ENCODE measurements at places on chromosomes 4 and X.
A peak's percentile ranks its signal among the peaks of the same experiment; 100 is the strongest.

- DNase-seq: no peak
Measured at GRCh38 chr4:122086338-122087065, 65.6 kb upstream of the BLTP1 start.

DNA sequence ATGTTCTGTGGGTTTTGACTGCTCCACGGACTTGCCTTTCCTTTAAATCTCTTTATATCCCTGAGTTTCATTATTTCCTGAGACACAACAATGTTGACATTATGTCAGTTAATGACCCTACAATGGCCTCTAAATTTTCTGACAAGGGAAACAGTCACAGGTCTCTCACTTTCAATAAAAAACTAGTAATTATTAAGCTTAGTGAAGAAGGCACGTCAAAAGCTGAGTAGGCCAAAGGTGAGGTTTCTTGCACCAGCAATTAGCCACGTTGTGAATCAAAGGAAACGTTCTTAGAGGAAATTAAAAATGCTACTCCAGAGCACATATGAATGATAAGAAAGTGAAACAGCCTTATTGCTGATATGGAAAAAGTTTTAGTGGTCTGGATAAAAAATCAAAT, 930.2 kb upstream of the GRID2 start:
- DNase-seq: no peak

DNA sequence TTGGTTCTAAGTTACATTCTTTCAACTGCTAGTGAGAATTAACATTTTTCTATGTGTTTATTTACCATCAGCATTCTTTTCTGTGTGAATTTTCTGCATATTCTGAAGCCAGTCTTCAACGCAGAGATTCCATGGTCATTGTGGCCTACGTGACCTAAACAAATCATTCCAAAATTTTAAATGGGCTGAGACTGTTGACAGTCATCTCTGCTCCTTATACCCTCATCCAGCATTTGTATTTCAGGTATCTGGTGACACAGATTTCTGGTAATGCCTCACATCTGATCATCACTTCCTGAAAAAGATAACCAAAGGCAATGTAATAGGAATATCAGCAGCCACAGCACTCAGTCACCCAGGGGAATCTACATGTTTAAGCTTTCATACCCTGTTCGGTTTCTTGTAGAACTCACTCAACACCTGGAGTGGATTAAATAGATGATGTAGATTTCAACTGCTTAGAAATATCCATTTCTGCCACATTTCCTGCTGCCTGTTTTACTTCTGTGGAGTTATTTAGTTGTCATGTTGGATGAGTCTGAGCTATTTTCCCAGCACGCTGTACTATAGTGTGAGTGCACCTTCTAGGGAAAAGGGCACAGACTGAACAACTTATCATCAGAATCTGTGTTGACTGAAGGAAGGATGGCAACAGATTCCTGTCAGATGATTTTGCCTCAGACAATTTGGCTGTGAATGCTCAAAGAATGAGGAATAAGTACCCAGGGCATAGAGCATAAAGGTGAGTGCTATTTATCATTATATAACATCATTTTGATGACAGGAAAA, 73.0 kb upstream of the HPGD start:
- no peak for DNase-seq

DNA sequence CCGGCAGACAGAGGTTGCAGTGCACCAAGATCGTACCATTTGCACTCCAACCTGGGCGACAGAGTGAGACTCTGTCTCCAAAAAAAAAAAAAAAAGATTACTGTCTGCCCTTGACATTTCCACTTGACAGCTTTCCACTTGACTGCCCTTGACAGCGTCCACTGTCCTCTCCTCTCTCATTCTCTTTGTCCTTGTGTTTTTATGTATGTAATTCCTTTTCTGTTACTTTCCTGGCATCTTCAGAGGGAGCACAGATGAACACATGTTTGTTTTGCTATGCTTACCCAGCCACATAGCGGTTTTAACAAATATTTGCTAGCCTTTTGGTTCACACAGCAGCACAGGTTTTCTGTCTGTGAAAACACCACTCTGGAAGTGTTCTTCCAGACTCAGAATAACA, 26.2 kb downstream of the SYAP1 start:
- DNase-seq: no peak

DNA sequence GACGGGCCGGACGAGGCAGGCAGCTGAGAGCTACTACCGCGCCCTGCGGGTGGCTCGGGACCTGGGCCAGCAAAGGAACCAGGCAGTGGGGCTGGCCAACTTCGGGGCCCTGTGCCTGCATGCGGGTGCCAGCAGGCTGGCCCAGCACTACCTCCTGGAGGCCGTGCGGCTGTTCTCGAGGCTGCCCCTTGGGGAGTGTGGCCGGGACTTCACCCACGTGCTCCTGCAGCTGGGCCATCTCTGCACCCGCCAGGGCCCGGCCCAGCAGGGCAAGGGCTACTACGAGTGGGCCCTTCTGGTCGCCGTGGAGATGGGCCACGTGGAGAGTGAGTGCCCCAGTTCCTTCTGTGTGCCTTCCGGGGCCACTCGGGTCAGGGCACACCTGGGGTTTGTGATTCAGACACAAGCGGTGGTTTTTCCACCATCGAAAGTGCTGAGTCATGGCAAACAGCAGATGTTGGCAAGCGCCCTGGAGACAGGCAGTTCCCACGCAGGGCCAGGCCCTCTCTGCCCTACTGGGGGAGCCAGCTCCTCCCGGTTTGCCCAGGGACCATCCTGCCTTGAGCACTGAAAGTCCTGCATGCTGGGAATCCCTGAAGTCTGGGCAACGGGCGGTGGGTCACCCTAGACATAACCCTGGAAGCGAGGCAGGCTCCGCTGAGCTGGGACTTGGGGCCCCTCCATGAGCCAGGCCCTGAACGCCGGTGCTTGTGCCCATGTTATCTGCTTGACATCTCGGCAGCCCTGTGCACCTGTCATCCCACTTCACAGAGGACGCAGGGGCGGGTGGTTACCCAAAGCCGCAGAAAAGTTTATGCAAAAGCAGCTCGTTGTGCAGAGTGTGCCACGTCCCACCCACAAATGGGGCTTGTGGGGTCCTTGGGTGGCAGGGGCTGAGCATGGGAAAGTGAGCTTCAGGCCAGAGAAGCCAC, 29.5 kb downstream of the SH3TC1 start:
- DNase-seq: no peak

DNA sequence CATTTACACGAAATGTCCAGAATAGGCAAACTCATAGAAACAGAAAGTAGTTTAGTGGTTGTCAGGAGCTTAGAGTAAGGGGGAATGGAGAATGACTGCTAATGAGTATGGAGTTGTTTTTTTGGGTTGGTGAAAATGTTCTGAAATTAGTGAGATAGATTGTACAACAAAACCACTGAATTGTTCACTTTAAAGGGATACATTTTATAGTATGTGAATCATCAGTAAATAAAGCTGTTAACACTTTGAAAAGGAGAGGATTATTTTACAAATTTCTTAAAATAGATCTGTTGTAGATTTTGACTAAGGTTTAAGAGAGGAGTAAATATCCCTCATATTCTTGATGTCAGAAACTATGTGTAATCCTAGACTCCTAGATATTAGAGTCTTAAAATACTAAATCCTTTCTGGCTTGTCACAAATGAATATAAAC, 82.7 kb downstream of the RAPGEF2 start:
- no peak for DNase-seq

- DNase-seq: peak; percentile 54
Measured at GRCh38 chr4:140851032-140851636, 94.9 kb upstream of the TBC1D9 start.

DNA sequence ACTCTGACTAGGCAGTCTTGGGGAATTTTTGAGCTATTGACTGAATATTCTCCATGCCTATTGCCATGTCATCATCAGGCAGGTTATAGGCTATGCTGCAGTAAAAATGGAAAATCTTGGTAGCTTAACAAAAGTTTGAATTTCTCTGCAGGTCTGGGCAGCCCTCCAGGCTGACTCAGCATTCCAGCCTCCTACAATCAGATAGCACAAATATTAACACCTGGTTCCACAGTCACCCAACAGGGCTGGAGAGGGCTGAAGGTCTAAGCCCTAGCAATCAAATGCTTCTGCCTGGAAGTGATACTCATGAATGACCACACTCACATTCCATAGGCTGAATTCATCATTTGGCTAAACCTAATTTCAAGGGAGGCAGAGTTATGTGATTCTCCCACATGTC, 9.6 kb upstream of the PPP3CA start:
- peak; percentile 8 for DNase-seq

GRCh38 chr4:141126769-141127168, 6.5 kb downstream of the RNF150 start:
- DNase-seq: no peak

All from SK-N-SH (cell line).